Activated T-helper 17 cell treated with anti-CD3 and anti-CD28 coated beads, Interleukin-2, amount 50 U/mL, for 72 hours (primary cell): ENCODE measurements at places on chromosomes 3 and 15.

GRCh38 chr15:89101302-89102193 lies 13.3 kb downstream of the ABHD2 start:
- ATAC-seq, result no peak

DNA sequence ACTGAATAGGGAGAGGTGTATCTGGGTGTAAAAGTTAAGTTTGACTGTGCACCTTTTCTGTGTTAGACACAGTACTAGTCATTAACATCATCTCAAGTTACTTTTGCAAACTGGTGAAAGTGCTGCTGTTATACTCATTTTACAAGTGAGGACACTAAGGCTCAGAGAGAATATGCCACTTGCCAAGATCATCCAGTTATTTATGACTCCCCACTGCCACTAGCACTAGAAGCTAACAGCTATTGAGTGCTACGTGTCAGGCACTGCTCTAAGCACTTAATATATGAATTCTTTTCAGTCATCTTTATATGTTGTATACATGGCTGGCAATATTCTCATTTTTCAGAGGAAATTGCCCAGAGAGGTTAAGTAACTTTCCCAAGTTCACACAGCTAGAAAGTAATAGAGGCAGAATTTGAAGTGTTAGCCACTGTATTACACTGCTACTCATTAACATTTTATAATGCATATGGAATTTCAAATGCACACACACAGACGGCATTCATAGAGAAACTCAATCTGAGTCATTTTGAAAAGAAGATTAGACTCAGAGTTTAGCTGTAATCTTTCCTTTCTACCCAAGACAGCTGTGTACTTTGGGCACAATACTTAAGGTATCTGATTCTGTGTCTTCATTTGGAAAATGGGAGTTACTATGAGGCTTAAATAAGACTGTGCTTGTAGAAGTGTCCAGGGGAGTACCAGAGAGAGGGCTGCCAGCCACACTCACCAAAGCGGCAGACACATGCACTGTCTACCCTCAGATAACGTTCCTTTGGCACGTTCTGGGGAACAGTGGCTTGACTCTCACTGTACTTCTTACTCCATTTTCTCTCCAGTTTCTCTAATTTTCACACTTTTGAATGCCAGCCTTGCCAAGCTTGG lies 1.3 kb upstream of the MASP1 start:
- peak; percentile 58 for ATAC-seq

DNA sequence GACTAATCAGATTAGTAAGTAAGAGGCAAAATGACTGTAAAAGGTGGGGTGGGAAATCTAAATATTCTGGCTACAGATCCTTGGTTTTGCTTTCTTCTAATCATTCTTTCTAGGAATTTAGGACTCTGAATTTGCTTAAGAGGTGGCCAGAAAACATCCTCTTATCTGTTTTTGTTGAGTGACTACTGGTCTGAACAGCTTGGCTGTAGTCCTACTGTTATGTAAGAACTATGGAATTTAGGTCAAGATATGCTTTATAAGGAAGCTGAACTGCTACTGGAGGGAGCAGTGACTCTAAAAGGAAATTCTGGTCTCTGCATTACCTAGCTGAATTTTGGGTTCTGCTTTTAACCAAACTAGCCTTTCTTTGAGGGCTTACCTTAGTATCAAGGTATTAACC lies 33.5 kb upstream of the CSPG5 start:
- no peak for ATAC-seq

DNA sequence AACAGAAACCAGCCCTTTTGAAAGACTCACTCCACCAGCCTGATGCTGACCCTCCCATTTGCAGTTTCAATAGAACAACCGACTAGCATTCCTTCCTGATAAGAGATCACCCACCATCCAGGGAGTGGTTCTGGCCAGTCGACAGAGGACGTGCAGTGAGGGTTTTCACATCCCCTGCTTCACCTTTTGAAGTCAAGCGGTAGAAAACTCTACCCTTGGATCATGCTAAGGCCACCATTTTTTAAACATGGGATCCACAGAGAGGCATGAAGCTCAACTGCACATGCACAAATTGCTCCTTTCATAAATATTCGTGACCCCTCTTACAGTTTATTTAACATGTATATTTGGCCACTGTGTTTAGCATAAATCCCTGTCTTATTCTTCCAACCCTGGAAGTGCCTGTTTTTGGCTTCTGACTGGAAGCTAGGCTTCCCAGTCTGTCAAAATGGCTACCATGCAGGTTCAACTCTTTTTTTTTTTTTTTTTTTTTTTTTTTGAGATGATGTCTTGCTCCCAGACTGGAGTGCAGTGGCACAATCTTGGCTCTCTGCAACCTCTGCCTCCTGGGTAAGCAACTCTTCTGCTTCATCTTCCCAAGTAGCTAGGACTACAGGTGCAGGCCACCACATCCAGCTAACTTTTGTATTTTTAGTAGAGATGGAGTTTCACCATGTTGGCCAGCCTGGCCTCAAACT lies 1.0 kb upstream of the THUMPD3 start:
- no peak for ATAC-seq

DNA sequence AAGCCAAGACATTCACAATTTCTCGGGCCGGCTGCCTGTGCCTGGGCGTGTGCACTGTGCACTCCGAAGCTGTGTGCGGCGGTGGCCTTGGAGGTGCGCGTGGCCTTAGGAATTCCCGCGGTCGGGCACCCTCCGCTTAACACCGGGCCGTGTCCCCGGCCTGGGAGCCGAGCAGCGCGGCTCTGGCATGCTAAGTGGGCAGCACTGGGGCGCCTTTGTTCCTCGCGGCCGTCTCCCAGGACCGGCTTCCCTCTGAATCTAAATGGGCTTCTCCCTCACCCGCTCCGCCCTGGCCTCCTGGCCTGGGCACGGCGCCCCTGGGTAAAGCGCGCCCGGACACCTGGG lies 498 bp upstream of the ARNT2 start:
- ATAC-seq, result no peak
